GOT3 (cell line): ENCODE measurements at places on chromosomes 11 and 22.

DNA sequence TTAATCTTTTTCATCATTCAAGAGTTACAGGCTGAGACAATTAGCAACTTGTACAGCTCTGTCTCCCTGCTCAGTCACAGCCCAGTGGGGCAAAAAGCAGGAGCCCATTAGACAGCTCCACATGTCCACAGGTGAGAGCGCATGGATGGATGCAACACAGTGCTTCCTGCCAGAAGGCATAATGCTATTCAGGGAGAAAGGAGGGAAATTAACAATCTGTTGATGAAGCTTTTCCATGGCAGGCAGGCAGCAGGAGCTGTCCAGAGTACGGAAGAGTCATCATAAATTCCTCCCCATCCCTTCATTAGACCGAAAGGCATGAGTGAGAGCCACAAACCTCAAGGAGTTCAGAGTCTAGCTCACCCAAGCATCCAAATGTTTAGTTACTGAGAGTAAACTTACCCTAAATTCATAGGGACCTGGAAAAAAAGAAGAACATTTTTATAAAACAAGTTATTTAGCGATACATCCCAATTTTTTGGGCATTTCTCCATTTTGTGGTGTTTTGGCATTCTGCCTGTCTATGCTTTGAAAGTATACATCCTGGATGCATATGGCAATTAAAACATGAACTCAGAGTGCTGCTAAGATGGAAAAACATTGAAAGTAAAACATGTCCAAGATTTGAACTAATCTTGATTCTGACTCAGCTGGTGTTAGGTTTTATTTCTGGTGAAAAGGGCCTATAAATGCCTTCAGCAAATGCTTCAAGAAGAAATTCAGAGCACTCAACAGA lies 428.1 kb downstream of the OPCML start:
- no peak for DNase-seq

DNA sequence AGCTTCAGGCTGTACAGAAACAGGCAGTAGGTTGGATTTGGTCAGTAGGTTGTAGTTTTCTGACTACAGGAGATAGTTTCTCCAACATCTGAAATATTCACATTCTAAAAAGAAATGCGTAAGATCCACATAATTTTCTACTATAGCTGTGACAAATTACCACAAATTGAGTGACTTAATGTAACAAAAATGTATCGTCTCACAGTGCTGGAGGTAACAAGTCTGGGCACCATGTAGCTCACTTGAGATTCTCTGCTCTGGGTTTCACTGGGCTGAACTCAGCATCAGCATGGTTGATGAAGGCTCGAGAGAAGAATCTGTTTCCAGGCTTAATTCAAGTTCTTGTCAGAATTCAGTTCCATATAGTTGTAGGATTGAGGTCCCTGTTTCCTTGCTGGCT lies 350.9 kb upstream of the CCDC179 start:
- DNase-seq, result no peak

- no peak for DNase-seq
Measured at GRCh38 chr11:26839911-26840698, 118.2 kb upstream of the SLC5A12 start.

- no peak for DNase-seq
Measured at GRCh38 chr22:34688825-34689224, 377.1 kb upstream of the ISX start.

- DNase-seq, result no peak
Measured at GRCh38 chr11:130420478-130421198, 7.8 kb downstream of the ADAMTS8 start.

DNA sequence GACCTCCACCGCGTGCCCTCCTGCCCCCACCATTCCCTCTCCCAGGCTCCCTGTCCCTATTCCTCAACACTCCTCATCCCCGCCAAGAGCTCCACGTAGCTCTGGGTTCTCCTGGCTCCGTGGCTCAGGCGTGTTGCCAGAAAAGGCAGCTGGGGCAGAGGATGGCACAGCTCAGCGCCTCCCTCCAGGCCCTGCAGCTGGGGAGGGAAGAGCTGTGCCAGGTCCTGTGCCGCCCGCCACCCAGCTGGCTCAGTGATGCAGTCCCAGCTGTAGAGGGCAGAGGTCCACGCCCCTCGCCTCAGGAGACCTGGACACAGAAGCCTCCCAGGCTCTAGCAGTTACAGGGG lies 4.2 kb downstream of the ARHGAP1 start:
- no peak for DNase-seq

GRCh38 chr22:50674130-50674500 lies 1.5 kb downstream of the SHANK3 start:
- DNase-seq, result no peak

GRCh38 chr22:22042599-22043295 lies 60.2 kb upstream of the TOP3B start:
- DNase-seq, result no peak

GRCh38 chr11:112856591-112856990 lies 104.6 kb upstream of the NCAM1 start:
- no peak for DNase-seq

- no peak for DNase-seq
Measured at GRCh38 chr11:132898021-132898420, 634.3 kb downstream of the OPCML start.

- DNase-seq, result no peak
Measured at GRCh38 chr22:34334893-34335292, 414.6 kb upstream of the LARGE1 start.

DNA sequence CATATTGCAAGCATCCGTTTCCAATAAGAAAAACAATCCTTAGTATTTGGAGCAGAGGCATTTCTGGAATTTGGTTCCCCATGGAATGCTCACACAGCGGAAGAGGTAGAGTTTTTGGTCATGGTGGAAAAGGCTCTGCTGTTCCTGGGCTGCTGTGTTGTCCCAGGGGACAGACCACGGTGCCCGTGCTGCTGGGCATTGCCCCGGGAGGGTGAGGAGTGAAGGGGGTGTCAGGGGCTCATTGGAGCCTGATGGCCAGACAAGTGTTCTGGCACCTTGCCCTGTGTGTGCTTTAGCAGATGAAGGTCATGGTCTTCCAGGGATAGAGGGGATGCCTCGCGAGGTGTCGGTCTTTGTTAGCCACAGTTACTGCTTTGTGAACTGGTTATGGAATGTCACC lies 61.2 kb downstream of the MPPED1 start:
- no peak for DNase-seq

GRCh38 chr11:65859812-65860277 lies 388 bp upstream of the MUS81 start:
- no peak for DNase-seq

- no peak for DNase-seq
Measured at GRCh38 chr11:95092549-95093324, 3.1 kb downstream of the ENDOD1 start.

DNA sequence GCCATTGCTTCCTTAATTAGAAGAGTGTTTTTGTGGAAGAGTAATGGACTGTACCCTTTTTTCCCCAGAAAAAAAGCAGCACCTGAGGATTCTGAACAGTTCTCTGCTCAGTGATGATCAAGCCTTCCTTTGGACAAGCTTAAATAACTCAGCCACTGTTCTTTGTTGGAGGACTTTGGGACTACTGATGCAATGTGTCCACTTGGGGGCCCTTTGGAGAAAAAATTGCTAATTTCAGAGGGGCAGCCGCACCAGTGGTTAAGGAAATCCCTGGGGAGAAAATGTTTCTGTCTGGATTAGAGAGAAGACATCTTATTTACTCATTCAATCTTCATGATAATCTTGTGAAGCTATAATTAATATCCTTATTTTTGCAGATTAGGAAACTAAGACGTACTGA lies 5.3 kb upstream of the KMT2A start:
- DNase-seq, result no peak

- no peak for DNase-seq
Measured at GRCh38 chr22:26406118-26406517, 22.9 kb upstream of the ASPHD2 start.

DNA sequence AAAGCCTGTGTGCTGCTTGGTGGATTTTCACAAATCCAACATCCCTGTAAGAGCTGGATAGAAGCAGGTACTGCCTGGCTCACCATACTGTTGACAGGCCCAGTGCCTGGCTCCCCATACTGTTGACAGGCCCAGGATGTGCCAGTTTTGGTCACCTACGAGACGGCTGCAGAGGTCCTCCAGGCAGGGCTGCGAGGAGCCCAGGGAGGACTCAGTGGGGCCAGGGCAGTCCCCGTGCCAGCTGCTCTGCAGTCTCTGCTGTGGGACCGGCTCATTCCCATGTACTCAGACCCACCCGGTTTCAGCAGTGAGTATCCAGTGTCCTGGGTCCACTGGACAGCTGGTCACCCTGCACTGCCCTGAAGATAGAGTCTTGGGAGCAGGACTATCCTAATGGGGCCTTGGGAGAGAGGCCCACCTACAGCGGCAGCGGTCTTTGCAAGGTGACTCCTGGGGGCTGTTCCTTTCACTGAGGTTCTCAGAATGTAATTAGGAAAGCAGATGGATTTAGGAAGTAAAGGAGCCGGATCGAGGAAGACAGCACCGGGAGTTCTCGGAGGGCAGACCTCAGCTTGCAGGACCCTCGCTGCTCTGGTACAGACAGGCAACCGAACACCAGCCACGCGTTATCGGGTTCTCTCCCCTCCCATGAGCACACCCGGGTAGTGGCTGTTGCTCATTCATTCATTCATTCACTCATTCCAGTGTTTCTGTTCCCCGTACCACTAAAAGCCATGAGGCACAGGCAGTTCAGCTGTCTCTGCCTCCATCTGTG lies 106.1 kb downstream of the CTTN start:
- no peak for DNase-seq

DNA sequence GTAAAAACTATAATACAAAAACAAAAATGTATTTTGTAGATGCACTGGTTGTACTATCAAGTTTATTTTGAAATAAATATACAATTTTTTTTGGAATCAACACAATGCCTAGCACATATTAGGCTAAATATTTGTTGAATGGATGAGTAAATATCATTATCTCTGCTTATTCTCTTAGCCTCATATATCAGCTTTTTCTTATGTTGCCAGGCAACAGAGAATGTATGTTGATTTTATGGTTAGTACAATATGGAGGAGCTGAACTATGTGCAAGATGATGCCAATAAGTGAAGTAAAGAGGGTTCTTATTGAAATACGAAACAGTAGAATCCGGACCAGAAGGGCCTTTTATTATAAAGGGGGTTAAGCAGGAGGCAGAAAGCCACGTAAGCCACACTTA lies 94.9 kb downstream of the FAR1 start:
- DNase-seq, result no peak

DNA sequence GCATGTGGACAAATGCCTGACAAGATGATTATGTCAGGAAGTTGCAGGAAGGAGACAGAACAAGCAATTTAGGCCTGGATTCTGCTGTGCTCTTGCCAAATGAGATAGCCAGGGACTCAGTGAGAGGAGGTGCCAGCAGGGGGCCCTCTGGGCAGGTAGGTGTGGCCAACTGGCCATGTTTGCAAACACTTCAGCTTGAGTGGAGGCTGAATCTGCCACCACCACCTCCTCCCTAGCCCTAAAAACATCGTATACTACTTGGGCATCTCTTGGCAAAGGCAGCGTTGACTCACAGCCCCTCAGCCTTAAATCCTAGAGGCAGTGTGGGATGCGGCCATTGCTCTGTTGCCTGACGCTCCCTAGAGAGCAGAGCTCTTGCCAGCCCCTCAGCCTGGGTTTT lies 95.1 kb upstream of the PLET1 start:
- peak; percentile 4 for DNase-seq

GRCh38 chr22:43399338-43399979 lies 12.4 kb upstream of the MPPED1 start:
- no peak for DNase-seq

DNA sequence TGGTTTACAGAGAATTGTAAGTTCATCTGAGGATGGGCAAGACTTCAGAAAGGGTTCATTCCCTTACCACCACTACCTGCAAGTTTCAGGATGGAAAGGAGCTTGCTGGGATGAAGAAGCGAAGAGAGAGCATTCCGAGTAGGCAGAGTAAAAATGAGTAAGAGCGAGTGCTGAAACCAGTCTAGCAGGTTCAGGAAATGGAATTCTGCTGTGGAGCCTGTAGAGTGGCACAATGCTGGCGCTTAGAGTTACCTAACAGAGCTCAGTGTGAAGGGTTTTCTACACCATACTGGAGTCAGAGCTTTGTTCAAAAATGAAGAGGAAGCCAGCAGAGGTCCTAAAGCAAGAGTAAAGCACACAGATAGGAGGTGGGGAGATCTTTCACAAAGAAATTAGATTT lies 179.2 kb upstream of the ZC3H12C start:
- no peak for DNase-seq

DNA sequence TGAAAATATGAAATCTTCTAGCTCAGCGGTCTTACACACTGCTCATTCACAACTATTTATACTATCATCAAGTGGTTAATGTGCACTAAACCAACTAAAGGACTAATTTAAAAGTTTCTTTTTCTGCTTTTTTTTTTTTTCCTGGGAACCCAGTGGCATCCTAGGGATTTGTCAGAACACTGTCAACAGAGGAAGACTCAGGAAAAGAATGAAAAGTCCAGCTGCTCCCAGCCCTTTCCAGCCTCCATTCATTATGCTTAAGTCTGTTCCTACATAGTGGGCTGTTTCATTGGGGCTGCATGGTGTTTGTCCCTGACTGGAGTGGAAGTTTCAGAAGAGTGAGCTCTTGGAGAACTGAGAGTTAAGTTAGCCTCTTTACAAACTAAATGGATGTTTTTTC lies 391.1 kb downstream of the AASDHPPT start:
- no peak for DNase-seq

DNA sequence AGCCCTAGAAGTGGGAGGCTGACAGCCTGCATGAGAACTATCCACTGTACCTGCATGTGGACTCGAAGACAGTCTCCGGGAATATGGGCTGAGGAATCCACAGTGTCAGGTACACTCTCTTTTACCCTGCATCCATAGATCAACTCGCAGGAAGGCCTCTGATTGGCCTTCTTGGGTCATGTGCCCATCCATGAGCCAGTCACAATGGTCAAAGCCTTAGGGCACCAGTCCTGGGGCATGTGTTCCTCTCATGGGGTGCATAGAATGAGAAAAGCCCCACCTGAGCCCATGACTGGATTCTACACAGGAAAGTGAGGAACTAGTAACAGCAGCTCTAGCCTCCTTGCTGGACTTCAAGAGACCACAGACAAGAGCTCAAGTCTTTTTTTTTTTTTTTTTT lies 10.6 kb downstream of the ART1 start:
- no peak for DNase-seq

DNA sequence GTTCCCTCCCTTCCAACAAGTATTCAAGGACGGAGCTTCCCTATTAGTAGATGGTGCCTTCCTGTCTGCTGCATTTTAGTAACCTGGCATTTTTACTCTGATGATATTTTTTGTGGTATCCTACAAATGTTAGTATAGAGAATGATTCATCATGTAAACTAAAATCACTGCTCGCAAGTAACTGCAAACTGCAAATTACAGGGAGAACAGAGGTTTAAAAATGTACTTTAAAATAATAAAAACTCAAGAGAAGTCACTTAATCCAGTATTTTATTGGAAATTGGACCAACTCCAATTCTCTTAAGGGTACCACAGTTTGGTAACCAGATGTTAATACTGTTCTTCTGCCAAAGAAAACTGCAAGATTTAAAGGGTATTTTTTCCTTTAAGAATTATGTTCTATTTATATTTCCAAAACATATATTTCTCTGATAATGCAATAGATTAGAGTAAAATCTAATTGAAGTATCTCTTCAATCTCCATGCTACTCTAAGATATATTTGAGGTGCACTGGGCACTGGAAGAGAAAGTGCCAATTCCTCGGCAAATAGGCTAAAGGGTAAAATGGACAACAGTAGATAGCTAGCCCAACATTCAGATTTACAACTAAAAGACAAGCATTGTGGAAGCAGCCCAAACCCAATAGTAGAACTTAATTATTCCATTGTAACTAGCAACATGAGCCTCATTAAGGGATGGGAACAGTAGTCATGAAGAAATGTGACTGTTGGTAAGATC lies 298.0 kb downstream of the TTC28 start:
- DNase-seq, result no peak
